ENCODE measurements at places on chromosomes 12 and 14.

- DNase-seq = no peak
Observed at GRCh38 chr12:105907982-105908381, 230.8 kb downstream of the NUAK1 start.

GRCh38 chr14:100188392-100189030 is 29.1 kb upstream of the DEGS2 start:
- no peak for DNase-seq

DNA sequence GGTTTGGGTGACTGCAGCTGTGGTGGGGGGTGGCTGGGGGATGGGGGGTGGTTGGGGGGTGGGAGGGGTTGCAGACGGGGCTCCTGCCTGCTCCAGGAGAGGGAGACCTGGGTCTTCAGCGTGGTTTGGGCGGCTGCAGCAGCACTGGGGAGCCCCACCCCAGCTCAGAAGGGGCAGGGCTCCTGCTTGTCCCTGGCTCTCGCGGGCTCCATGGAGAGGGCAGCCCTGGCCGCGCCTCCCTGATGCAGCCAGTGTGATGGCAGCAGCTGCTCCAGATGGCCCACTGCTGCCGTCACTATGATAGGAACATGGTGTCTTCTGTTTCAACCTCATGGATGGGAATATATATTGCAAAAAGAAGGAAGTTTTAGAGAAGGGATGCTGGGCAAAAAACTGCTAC is 22.9 kb downstream of the TRHDE start:
- no peak for DNase-seq

DNA sequence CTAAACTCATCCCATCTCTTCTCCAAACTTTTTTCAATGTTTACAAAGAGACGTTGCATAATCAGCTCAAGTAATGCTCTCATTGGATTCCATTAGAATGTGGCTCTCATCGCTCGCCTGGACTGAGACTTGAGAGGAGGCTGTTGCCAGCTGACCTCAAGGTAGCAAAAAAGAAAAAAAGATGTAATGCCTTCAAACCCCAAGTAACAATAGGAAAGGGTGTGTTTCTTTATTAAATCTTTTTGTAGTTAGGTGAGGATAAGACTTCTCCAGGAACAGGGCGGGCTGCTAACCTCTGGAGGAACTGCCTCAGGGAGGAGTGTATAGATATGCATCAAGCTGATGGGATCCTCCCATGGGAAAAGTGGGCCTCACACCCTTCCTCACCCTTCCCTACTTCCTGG is 956 bp upstream of the PTHLH start:
- no peak for DNase-seq

GRCh38 chr12:62301799-62302133 is 41.6 kb downstream of the USP15 start:
- no peak for DNase-seq

Measured in GM10248 (cell line).